ENCODE measurements at places on chromosomes 13 and 19.

- DNase-seq, result no peak
- no peaks in the 10 kb centered on the region for H3K36me3 ChIP-seq
- H3K27me3 ChIP-seq, result no peaks in the 10 kb centered on the region
- no peak overlapping the region for H3K27ac ChIP-seq
These were observed 213.1 kb downstream of the OXGR1 start for GRCh38 chr13:96781141-96781540.

DNA sequence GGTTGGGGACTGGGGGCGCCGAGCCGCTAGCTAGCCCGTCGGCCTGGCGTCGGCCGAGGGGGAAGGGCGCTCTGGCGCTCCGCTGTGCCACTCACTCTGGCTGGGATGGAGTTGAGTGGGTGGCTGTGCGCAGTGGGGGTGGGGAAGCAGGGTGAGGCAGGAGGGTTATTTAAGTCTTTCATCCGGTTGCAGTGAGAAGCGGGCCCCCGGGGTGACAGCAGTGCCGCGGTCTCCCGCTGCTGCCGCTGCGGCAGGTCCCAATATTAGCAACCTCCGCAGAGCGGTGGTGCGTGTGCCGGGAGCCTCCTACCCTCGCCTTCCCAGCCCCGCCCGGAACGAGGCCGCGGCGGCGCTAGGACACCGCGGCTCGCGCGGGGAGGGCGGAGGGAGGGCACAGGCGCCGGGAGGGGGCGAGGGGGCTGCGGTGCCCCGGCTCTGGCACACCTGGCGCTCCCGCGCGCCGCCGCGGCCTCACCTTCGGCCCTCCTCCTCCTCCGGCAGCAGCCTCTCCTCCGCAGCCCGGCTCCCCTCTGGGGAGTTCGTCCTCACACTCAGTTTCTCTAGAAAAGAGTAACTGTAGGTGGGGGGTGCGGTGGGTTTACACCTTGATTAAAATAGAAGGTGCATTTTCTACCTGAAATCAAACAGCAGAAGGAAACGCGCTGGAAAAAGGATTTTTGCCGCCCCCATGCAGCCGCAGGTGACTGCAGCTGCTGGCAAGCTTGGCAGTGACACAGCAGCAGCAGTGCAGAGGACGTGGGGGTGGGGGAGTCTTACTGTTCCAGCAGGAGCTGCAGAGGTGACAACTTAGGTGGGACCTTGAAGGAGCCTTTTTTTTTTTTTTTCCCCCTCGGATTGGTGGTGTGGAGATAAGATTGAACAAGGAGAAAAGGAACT, 4.5 kb downstream of the FGF9 start:
- no peak for DNase-seq
- H3K27ac ChIP-seq, result no peak overlapping the region
- H3K27me3 ChIP-seq, result peaks cover 13% of the 10 kb centered on the region
- H3K36me3 ChIP-seq, result no peaks in the 10 kb centered on the region

DNA sequence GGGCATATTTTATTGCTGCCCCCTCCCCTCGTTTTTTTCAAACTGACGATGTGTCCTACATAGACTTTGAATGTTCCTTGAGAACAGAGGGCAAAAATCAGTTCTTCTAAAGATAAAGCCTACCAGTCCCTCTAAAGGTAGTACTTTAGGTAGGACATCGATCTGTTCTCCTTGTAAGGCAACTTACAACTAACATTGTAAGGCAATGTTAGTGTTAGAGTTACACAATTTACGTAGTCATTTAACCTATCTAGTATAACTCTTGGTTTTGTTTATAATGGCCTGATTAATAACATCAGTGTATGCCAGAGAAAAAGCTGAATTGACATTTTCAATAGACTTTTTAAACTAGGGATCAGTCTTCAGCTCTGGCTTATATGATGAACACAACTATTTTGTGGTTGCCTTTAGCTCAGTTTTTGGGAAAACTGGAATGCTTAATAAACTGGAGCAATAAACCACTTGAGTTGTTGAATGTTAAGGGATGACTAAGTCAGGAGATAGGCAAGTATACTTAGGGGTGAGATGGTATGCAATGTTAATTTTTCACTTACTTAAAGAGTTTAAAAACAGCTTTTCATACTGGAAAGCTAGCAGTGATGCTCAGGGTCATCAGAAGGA, 2.2 kb downstream of the NDFIP2 start:
- no peak for DNase-seq
- H3K27ac ChIP-seq, result no peak overlapping the region
- no peaks in the 10 kb centered on the region for H3K27me3 ChIP-seq
- H3K4me1 ChIP-seq, result peaks cover 23% of the 10 kb centered on the region
- no peak overlapping the region for H3K4me3 ChIP-seq
- H3K36me3 ChIP-seq, result peaks cover 10% of the 10 kb centered on the region

DNA sequence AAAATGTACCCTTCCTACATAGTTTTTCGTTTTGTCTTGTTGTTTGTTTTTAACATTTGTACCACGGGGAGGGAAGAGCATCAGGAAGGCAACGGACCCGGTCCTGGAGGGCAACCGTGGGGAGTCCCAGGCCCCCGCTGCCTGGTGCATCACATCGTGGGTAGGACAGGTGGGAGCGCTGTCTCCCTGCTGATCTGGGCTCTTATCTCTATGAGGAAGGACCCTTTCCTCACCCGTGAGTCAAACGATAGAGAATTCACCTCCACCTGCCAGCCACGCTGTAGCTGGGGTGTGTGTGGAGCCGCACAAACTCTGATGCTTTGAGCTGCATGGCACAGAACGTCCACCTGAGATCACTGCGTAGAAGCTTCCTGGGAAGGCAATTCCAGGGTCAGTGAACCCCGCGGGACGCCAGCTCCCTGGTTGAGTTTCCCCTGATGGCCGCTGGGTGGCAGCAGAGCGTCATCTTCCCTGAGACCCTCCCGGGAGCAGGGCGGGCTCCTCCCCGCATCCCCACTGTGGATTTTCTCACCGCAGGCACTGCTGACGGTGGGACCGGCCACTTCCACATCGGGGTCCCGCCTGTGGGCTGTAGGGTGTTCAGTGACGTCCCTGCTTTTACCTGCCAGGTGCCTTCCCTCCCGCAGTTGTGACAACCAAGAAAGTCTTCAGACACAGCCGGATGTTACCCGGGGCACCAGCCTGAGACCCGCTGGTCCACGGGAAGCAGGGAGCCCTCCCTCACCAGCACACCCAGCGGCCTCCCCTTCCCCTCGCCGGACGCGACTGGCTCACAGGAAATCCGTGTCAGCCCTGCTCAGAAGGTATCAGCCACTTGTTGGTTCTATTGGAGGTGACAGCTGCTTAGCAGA, 54.7 kb downstream of the ZNF787 start:
- H3K4me3 ChIP-seq, result no peak overlapping the region
- peak; percentile 76 for DNase-seq

Data from K562 (cell line).